Esophagus mucosa (tissue), 1 donor: ENCODE measurements at places on chromosomes 3 and 15. TPM values are rescaled to one million over a fixed set of nuclear protein-coding genes. Genes with fewer than 3 reads are reported as not detected.

DNA sequence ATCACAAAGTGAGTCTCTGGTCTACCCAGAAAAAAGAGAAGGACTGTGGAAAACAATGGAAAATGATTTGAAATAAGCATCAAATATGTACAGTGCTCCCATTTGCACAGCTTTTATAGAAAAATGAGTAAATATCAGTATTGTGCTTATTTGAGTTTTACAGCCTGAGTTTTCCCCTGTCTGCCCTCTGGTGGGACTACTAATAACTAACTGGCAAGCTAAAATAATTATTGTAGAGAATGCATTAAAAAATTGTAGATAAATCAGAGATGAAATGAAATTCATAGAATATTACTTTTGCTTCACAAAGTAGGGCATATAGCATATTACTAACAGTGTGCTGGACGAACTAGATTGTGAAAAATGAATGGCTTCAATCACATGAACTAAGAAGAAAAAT, 287.1 kb downstream of the NAALADL2 start:
- ATAC-seq: no peak

- ATAC-seq: peak; percentile 52
These were observed 312.9 kb downstream of the PDCD6IP start for GRCh38 chr3:34111361-34111760.

- no peak for ATAC-seq
These were observed 11.5 kb downstream of the CSK start for GRCh38 chr15:74793135-74794028.

DNA sequence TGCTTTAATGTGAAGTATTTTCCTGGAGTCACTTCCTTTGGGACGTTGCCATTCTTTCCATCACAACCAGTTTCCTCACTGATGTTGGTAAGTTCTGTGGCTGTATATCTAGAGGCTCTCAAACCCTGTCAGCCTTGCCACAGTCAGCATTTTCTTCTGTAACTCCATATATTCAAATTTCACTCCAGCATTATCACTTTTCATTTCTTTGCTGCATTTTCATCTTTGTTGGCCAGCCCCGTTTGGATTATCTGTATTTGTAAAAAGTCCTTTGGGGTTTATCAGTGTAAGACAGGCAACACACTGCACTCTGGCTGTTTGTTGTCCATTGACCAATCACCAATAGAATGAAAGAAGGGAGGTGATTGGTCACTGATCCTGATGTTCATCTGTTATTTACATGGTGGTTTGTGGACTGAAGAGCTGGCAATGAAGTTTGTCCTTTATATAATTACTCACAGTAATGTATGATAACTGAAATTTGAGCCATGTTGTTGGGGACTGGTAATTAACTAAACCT, 20.3 kb downstream of the GMPS start:
- ATAC-seq: no peak

DNA sequence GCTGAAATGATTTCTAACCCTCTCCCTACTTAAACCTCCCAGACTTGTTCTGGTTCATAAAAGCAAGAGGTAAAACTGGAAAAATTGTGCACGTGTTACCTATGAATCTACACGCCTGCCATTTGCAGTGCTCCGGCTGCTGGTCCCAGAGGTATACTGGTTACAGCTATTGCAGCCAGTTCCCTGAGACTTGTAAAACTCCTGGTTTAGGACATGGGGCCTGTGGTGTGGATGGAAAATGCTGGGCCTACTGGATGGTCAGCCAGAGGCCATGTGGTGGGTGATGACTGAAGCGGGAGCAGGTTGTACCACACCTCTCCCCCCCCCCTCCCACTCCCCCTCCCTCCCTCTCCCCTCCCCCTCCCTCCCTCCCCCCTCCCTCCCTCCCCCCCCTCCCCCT, 45.0 kb downstream of the SENP2 start:
- ATAC-seq: no peak

DNA sequence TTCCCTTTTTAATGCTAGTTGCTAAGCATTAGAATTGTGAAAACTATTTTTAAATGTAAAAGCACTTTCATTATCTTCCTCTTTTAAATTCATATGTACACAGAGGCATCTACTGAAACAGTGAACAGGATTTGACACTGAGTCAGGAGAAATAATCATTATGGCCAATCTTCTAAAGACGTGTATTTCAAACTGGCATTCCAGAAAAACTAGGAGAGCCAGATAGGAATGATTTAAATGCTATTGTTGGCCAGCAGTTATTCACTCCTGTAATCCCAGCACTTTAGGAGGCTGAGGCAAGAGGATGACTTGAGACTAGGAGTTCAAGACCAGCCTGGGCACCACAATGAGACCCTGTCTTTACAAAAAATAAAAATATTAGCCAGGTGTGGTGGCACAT, 67.6 kb upstream of the RAP2B start:
- ATAC-seq: no peak

GRCh38 chr15:61613729-61614128, 384.6 kb upstream of the RORA start:
- no peak for ATAC-seq

- no peak for ATAC-seq
These were observed 35.6 kb downstream of the SMAD3 start for GRCh38 chr15:67100801-67101581.

GRCh38 chr3:46646700-46647099, 34.4 kb downstream of the FAM240A start:
- peak; percentile 84 for ATAC-seq

DNA sequence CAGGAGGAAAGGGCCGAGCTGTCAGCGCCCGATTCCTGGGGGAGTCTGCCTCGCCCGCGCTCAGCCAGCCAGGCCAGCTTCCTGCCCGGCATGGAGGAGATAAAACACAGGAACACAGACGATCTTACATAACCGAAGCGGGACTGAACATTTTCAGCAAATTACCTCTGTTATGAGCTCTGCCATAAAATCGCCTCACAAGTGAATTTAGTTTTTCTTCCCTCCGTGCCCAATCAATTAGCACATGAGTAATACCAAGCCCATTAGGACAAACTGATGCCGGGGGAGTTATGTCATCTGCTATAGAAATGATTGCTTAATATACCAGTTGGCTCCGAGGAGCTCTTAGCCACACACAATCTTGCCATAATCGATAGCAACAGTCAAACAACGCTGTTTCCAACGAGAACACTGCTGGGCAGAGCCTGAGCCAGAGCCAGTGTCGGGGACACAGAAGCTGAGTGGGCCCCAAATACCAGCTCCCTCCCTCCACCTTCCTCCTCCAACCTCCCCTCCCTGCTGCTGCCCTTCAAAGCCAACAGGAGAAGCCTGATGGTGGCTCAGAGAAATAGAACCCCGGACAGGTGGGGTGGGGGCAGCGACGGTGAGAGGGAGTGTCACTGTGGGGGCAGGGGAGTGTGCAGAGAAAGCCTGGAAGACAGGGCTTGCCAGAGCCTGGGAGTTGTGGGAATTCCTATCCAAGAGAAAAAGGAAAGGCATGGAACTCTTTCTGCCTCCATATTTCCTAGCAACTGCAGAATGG, 279.4 kb upstream of the TLE3 start:
- no peak for ATAC-seq

- ATAC-seq: no peak
These were observed 45.0 kb upstream of the GK5 start for GRCh38 chr3:142270407-142270806.

Gene EPHA3
- total RNA-seq: 0.40 TPM

Gene ARHGAP31
- total RNA-seq: 4.3 TPM

DNA sequence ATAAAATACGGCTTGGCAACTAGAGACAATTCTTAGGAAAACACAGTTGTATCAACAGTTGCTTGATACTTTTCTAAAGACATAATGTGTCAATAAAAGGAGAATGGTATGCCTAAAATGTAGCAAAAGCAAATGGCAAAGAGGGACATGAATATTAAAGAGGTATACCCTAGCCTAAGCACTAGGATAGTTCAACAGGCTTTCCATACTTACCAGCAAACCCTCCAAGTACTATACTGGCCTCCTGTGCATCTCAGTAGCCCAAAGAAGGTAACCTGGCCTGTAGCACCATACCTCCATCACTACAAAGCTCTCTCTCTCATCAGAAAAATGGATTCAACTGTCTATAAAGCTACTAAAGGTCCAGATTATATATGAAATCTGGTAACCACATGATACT, 7.5 kb downstream of the SETD2 start:
- no peak for ATAC-seq

DNA sequence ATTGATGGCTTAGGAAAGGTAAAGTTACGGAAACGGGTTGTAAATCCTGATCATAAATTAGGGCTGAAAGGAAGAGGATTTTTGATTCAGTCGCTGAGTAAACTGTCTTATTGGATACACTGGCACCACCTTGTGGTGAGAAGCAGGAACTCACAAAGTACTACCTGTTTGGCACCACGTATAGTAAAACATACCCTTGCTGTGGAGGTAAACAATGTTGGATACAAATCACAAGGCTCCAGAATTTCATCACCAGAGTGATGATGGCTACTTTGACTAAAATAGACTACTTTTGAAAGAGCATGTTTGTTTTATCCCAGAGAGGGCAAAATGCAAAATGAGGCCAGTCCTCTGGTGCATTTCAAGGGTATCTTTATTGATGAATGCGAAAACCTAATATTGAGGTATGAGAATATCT, 216.9 kb downstream of the IGSF11 start:
- peak; percentile 66 for ATAC-seq

DNA sequence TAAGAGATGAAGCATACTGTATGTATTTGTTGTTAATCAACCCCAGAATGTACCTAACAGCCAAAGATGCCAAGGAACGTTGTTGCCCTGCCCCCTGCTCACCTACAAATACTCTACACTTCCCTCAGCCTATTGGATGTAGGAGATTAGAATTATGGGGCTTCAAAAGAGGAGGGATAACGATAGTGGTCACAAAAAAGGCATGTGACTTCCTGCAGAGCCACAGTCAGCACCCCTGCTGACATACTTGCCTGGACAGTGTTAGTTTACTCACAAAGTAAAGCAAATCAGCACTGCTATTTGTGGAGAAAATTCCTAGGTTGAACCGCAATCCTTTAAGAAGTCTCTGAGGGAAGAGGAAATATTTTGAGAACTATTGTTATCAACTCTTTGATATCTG, 37.9 kb downstream of the PARP15 start:
- no peak for ATAC-seq

DNA sequence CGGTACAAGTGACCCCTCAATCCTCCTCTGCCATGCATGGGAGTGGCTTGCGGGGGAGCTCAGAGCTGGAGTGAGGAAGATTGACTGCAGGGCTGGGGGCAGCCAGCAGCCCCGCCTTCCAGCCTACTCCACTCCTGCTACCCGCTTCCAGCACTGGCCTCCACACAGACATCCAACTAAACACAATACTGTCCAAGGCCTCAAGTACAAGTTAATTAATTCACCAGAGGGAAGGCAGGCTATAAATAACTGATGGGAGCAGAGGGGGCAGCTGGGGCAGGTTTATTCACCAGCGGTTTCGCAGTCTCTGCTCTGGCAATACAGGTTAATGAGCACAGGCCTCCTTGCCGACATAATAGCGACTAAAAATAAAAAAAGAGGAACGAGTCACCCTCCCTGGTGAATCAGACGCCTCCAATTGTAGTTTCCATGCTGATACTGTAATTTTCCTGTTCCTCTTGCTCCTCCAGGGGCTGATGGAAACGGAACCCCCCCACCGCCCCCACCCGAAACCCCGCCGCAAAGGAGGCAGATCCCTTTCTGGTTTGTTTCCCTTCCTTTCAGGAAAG, 166.4 kb upstream of the TLE3 start:
- ATAC-seq: no peak

DNA sequence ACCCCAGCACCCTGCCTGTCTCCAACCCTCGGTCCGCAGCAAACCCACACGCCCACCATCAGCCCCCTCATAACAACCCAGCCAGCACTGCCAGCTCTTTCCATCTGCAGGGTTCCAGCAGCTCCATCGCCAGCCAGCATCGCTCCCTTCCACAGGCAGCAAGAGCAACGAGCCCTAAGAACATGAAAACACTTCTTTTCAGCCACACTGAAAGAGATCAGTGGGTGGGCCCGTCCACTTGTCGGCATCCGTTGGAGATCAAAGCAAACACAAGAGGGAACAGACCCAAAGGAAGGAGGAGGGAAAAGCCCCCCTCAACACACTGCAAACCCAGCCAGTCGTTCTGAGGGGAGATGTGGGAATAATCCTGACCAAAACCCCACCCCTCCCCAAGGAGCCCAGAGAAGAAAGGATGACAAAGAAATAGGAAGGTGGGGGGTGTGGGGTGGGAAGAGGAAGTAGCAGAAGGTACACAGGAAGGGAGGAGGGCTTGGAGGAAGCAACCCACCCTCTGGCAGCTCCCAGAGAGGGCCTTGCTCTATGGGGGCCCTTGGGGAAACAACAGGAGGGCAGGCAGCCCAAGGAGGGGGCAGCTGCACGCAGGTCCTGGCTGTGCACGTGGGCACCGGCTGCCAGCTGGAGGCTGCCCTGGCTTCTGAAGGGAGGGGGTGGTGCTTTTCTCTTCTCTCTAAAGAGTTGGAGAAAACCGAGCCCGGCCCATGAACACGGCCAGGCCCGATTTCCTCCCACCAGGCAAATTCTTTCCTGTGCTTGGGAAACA, 473.6 kb upstream of the PROK2 start:
- no peak for ATAC-seq

DNA sequence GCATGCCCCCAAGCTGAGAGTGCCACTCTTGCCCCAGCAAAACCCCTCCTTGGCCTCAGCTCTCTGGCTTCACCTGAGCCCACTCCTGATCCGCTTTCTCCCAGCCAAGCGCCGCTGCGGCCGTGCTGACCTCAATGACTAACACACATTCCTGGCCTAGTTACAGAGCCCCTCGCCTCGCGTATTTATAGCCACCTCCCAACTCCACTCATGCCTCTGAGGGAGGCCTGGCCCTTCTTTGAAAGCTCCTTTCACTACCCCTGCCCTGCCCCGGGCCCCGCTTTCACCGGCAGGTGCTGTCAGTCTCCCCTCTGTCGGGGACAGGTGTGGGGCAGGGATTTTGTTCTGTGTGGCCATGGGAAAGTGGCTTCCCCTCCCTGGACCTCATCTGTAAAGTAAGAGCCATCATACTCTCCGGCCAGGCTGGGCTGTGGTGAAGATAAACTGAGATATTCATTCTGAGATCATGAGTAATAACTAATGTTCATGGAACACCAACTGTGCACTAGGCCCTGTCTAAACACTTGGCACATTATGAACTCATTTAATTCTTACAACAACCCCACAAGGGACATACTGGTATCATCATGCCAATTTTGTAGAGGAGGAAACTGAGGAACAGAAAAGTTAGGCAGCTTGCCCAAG, 13.2 kb upstream of the ATP2B2 start:
- ATAC-seq: no peak

- ATAC-seq: no peak
These were observed 8.7 kb downstream of the ISG20 start for GRCh38 chr15:88647351-88648105.

GRCh38 chr15:59018833-59019232, 31.4 kb downstream of the RNF111 start:
- ATAC-seq: no peak

GRCh38 chr15:66908744-66909095, 156.7 kb upstream of the SMAD3 start:
- ATAC-seq: no peak

Gene OR5H15
- not detected for total RNA-seq

GRCh38 chr15:70323111-70323851, 225.6 kb upstream of the TLE3 start:
- ATAC-seq: no peak

Gene SLC6A1
- total RNA-seq: 6.3 TPM

GRCh38 chr3:143850877-143851276, 2.6 kb upstream of the SLC9A9 start:
- peak; percentile 42 for ATAC-seq

GRCh38 chr15:88896333-88897033, 1.1 kb upstream of the HAPLN3 start:
- ATAC-seq: no peak

- ATAC-seq: peak; percentile 32
These were observed 1187.1 kb downstream of the ROBO1 start for GRCh38 chr3:78580681-78581080.
